ENCODE measurements at places on chromosomes 1 and 21.

GRCh38 chr1:170376801-170377385 is 155.1 kb upstream of the GORAB start:
- DNase-seq: no peak

- no peak for DNase-seq
Measured at GRCh38 chr1:155947292-155947691, 5.9 kb downstream of the RXFP4 start.

GRCh38 chr1:171814692-171815091 is 26.6 kb upstream of the DNM3 start:
- DNase-seq: peak; percentile 42

DNA sequence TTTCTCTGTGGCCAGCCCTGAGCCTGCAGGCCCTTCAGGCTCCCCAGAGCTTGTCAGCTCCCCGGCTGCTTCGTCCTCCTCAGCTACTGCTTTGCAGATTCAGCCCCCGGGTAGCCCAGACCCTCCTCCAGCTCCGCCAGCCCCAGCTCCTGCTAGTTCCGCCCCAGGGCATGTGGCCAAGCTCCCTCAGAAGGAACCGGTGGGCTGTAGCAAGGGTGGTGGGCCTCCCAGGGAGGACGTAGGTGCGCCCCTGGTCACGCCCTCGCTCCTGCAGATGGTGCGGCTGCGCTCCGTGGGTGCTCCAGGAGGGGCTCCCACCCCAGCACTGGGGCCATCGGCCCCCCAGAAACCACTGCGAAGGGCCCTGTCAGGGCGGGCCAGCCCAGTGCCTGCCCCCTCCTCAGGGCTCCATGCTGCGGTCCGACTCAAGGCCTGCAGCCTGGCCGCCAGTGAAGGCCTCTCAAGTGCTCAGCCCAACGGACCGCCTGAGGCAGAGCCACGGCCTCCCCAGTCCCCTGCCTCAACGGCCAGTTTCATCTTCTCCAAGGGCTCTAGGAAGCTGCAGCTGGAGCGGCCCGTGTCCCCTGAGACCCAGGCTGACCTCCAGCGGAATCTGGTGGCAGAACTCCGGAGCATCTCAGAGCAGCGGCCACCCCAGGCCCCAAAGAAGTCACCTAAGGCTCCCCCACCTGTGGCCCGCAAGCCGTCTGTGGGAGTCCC is 45.4 kb downstream of the YARS1 start:
- DNase-seq: no peak

- peak; percentile 37 for DNase-seq
Measured at GRCh38 chr21:15826147-15826780, 96.5 kb downstream of the USP25 start.

GRCh38 chr1:200206761-200207160 is 179.3 kb downstream of the NR5A2 start:
- DNase-seq: no peak

- no peak for DNase-seq
Measured at GRCh38 chr1:51000160-51000559, 30.1 kb downstream of the CDKN2C start.

DNA sequence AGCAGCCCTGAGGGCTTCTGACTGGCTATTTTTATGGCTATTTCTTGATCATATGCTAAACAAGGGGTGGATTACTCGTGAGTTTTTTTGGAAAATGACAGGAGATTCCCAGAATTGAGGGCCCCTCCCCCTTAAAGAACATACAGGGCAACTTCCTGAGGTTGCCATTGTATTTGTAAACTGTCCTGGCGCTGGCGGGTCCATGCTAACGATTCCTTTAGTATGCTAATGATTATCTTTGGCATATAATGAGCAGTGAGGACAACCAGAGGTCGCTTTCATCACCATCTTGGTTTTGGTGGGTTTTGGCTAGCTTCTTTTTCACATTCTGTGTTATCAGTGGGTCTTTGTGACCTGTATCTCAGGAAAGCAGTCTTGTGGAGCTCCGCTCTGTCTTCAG is 24.1 kb downstream of the FMN2 start:
- no peak for DNase-seq

DNA sequence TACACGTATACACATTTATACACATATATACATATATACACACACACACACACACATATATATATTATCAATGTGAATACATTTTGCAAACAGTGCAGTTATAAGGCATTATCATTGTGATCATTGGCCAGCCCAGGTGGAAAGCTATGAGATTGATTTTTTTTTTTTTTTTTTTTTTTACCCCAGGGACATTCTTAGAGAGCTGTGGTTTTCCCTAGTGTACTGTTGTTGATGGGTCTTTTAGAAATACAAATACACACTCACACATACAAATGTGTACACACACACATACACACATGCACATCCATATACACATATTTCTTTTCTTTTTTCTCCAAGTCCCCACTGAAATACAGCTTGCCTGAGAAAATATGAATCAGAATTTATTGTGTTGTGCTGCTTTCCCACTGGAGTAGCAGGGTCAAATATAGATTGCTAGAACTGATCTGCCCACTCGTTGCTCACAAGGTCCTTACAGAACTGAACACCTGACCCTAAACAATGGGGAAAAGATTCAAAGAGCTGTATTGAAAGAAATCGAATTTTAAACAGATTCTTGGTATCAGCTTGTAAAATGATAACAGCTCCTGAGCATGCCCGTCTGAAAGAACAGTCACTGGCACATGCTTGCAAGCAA is 325.6 kb downstream of the OMA1 start:
- DNase-seq: no peak

- no peak for DNase-seq
Measured at GRCh38 chr1:11751087-11751486, 10.9 kb upstream of the C1orf167 start.

- no peak for DNase-seq
Measured at GRCh38 chr1:27157194-27157593, 2.3 kb upstream of the SLC9A1 start.

GRCh38 chr1:29849038-29849750 is 612.9 kb downstream of the PTPRU start:
- no peak for DNase-seq

- no peak for DNase-seq
Measured at GRCh38 chr1:227732586-227733308, 2.4 kb downstream of the JMJD4 start.

- no peak for DNase-seq
Measured at GRCh38 chr1:208176649-208177048, 67.5 kb downstream of the PLXNA2 start.

GRCh38 chr1:58746757-58747156 is 37.1 kb downstream of the JUN start:
- DNase-seq: no peak

Measured in fibroblast of the conjunctiva (primary cell).